SK-N-SH (cell line): ENCODE measurements at places on chromosomes 2 and 18. TPM values are rescaled to one million over a fixed set of nuclear protein-coding genes. Genes with fewer than 3 reads are reported as not detected.

The RBKS gene
- 7.2 and 7.4 TPM in 2 replicates for polyA plus RNA-seq

The ZSWIM2 gene
- 0.05 and 0.06 TPM in 2 replicates for polyA plus RNA-seq

The SPP2 gene
- 0.19 and 0.30 TPM in 2 replicates for polyA plus RNA-seq

The SLC5A7 gene
- polyA plus RNA-seq = 0.12 and 0.57 TPM in 2 replicates

The EVA1A gene
- polyA plus RNA-seq = 79.0 and 93.0 TPM in 2 replicates

The CDCA7 gene
- 19.1 and 23.3 TPM in 2 replicates for polyA plus RNA-seq

The TEX261 gene
- polyA plus RNA-seq = 44.3 and 58.7 TPM in 2 replicates
